ENCODE measurements at places on chromosomes 2 and 18.

GRCh38 chr2:24307961-24308360 lies 52.4 kb downstream of the ITSN2 start:
- DNase-seq, result no peak

- DNase-seq, result no peak
Measured at GRCh38 chr2:176152350-176153181, 1.2 kb downstream of the HOXD4 start.

GRCh38 chr18:51151568-51152511 lies 45.6 kb downstream of the MEX3C start:
- DNase-seq, result no peak

DNA sequence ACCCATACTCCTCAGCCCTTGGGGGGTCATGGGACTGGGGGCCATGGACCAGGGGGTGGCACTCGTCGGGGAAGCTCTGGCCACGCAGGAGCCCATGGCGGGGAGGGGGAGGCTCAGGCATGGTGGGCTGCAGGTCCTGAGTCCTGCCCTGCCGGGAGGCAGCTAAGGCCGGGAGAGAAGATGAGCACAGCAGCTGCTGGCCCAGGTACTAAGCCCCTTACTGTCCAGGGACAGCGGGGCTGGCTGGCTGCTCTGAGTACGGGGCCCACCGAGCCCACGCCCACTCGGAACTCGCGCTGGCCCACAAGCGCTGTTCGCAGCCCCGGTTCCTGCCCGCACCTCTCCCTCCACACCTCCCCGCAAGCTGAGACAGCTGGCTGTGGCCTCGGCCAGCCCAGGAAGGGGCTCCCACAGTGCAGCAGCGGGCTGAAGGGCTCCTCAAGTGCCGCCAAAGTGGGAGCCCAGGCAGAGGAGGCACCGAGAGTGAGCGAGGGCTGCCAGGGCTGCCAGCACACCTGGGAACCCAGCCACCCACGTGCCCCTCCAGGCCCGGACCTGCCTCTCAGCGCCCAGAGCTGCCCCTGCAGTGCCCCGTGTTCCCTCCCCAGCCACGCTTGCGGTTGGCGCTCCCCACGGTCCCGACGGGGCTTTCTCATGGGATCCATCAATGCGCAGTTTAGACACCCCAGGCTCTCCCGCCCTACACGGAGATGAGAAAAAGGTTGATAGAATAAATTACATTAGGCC lies 33.6 kb upstream of the ZNF236 start:
- no peak for DNase-seq

- no peak for DNase-seq
Measured at GRCh38 chr2:43609290-43609918, 13.6 kb upstream of the THADA start.

- no peak for DNase-seq
Measured at GRCh38 chr2:181140414-181140813, 160.0 kb downstream of the UBE2E3 start.

GRCh38 chr2:240392948-240393830 lies 42.3 kb upstream of the GPC1 start:
- DNase-seq, result no peak

DNA sequence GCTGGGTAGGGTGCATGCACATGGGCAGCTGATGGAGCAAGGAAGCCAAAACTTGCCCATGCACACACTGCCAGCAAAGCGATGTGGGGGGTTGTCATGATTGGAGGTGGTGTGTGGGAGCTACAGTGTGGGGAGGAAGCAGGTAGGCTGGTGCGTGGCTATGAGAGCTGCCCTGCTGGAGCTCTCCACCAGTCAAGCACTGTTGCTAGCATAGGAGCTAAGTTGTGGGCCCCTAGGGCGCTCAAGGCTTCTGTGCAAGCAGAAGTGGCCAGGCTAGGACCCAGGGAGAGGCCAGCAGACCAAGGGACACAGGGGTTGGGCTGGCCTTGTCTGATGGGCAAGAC lies 20.2 kb downstream of the EHBP1 start:
- no peak for DNase-seq

- no peak for DNase-seq
Measured at GRCh38 chr18:9365406-9365805, 30.8 kb downstream of the TWSG1 start.

- DNase-seq, result no peak
Measured at GRCh38 chr18:27277554-27277953, 92.4 kb upstream of the CHST9 start.

DNA sequence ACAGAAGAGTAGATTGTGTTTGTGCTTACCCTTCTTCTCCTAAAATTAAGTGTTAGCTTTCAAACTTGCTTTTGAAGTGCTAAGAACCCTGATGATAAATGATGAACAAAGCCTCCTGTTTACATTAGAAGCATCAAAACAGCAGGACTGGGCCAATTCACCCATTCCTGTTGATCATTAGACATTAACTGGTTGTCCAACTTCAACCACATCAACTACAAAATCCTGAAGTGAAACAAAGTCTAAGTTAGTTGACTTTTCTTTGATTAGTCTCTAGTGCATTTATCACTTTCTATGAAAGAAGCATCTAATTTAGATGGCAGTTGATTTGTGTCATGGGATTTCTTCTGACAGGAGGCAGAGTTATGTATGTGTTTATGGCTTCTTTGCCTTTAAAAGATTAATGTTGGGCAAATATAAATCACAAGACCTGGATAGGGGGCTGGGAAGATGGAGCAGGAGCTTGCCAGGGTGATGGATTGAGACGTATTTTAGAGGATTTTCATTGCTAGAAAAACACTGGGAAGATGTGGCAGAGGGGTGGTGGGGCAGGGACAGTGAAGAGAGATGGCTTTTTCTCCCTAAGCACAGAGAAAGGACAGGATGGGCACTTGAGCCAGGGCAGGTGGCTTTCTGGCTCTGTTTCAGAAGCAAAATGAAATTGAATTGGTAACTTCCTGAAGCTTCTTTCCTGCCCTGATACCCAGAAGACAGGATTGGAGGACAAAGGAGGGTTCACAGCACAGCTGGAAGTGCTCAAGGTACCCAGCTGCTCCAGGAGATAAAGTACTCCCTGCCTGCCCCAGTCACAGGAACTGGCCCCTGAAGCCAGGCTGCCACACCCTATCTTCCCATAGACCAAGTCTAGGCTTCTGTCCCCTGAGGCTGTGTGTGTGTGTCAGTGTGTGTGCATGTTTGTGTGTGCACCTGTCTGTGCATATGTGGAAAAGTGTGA lies 20.5 kb downstream of the GYPC start:
- DNase-seq, result no peak
